ENCODE measurements at places on chromosomes 6 and 20.

DNA sequence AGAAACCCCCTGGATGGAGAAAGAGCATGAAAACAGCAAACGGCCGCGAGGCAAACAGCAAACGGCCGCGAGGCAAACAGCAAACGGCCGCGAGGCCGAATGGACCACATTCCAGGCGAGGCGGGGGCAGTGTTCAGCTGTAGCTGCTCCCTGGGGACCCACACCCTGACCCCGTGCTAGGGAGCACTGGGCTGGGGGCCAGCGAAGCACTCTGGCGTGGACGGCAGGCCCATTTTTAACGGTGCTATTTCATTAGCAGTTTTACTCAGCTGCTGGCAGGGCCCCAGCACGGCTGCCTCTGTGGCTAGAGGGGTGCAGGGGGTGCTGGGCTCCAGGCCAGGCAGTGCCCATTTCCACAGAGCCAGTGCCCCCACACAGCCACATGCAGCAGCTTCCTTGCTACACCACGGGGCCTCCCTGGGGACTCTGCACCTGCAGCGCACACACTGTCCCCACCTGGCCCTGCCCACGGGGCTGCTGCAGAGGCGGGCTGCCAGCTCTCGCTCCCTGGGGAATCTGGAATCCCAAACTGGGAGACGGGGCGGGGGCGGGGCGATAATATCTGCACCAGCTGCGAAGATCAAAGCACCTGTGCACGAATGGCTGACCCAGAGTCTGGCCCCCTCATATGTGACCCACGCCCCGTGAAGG, 35.6 kb upstream of the SLCO4A1 start:
- DNase-seq = no peak

- no peak for DNase-seq
Observed at GRCh38 chr6:116667623-116668022, 943 bp downstream of the ZUP1 start.

DNA sequence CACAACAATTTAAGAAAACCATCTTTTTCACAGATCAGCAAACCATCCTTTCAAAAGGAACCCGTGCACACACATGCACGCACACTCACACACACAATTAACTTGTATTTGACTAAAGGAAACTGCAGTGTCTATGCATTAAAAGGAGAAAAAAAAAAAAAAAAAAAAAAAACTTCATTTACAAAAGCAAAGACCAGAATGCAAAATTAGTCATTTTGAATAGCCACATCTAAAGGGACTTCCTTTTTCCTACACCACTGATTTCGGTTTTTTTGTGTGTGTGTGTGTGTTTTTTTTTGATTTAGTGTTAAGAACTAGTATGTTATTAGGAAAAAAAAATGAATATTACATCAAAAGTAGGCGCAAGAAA, 6.3 kb downstream of the ZMYND8 start:
- DNase-seq = no peak

DNA sequence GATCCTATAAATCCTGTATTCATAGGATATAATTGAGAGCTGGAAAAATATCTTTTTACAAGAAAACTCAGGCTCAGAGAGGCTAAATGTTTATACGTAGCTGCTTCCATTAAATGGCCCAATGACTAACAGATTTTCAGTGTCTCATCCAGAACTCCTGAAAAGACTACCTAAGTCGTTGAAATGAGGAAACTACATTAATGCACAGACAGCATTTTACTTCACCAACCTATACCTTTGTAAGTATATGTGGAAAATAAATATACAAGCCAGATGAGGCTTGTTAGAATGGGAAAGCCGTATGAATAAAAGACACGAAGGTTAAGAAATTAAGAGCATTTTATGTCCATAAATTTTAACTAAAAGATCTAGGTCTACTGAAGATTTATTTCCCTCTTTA, 8.4 kb upstream of the SNX14 start:
- DNase-seq = no peak

GRCh38 chr20:59412181-59412580, 111.8 kb downstream of the EDN3 start:
- no peak for DNase-seq
